Lung microvascular endothelial cell (primary cell): ENCODE measurements at places on chromosomes 4 and X. TPM values are rescaled to one million over a fixed set of nuclear protein-coding genes. Genes with fewer than 3 reads are reported as not detected.

GRCh38 chr4:73193155-73193554 lies 65.4 kb downstream of the ANKRD17 start:
- no peak for DNase-seq

DNA sequence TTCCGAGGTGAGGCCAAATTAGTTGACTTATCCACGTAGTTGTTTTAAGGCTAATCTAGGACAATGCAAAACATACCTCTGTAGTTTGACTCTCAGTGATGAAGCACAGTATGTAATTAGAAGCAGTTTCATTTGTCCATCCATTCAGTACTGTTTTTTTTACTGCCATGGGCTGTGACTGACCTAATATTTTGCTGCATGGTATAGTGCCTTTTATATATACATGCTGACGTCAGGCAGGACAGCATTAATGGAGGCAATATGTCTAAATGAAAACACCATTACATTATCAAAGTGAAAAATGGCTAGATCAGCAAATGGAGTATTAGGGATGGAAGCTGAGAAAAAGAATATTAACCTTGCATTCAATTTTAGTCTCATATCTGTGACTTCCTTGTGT lies 66.9 kb downstream of the MFAP3L start:
- DNase-seq = no peak

- no peak for DNase-seq
These were observed 152.5 kb upstream of the PJA1 start for GRCh38 chrX:69317721-69318120.

DNA sequence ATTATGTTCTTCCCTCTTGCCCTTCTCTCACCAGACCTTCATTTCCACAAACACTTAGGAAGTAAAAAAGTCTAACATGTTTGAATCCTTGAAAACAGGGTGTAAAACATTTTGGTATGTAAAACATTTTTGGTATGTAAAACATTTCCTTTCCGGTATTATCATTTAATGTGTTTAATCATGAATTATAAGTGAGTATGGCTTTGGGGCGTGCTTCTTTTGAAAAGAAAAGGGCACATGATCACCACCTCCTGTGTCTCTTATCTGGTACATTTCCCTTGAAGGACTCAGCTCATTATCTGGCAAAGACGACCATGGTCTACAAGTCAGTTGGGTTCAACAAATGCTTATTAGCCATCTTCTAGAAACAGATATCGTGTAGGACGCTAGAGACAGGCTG lies 283.6 kb downstream of the FRMPD4 start:
- DNase-seq = no peak

DNA sequence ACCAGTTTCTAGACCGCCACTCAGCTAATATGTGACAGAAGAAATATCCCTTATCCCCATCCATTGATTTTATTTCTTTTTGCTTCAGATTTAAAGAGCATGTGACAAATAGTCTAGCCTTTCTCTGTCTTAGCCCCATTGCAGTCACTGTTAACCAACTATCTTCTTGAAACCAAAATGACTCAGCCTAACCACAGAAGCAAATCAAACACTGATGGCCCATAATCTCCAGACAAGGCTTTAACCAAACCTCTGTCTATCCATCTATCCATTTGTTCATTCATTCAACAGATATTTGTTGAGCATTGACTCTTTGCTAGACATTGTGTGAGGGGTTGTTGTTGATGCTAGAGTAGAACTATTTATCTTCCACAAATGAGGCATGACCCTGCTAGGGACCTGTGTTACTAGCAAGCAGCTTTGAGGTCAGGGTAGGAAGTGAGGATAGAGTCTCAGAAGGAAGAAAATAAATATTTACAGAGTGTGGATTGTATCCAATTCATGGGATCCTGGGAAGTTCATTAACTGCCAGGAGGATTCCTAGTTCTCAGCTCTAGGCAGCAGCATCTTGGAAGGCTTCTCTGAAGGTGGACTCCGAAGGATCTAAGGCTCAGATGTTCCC lies 22.5 kb downstream of the HNRNPH2 start:
- no peak for DNase-seq

DNA sequence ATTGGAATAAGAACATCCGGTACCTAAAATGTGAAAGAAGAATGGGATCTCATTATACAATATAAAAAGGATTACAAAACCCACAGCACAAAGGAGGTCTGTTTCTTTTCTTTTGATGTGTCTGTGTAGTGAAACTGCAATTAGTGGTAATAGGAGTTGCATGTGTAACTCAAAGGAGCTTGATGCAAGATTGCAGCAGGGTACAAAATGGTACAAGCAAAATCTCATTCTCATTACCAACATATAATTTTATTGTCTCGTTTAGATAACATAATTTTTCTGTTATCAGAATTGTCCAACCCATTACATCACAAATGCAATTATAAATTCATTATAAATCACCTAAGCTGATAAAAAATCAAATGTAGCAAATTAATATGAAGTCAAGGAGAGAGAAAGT lies 47.1 kb upstream of the CCSER1 start:
- DNase-seq = no peak

GRCh38 chr4:104986306-104986705 lies 160.4 kb upstream of the TET2 start:
- DNase-seq = no peak

- DNase-seq = no peak
These were observed 33.1 kb upstream of the CYP4V2 start for GRCh38 chr4:186158021-186158813.

- no peak for DNase-seq
These were observed 149.2 kb downstream of the PTTG2 start for GRCh38 chr4:38109370-38109769.

- DNase-seq = no peak
These were observed 179.0 kb downstream of the BEND2 start for GRCh38 chrX:18041656-18042055.

SAGE1 gene
- total RNA-seq = not detected in 2 replicates

ADH6 gene
- total RNA-seq = not detected in 2 replicates

UCP1 gene
- total RNA-seq = not detected in 2 replicates

KLHL34 gene
- not detected in 2 replicates for total RNA-seq

TMEM156 gene
- total RNA-seq = under 0.01 and 0.87 TPM in 2 replicates

TBC1D8B gene
- 2.2 and 3.4 TPM in 2 replicates for total RNA-seq

PHF8 gene
- total RNA-seq = 8.5 and 11.3 TPM in 2 replicates

SHOX gene
- total RNA-seq = not detected in 2 replicates

TBX22 gene
- not detected in 2 replicates for total RNA-seq
